ENCODE measurements at places on chromosomes 6 and 20.

DNA sequence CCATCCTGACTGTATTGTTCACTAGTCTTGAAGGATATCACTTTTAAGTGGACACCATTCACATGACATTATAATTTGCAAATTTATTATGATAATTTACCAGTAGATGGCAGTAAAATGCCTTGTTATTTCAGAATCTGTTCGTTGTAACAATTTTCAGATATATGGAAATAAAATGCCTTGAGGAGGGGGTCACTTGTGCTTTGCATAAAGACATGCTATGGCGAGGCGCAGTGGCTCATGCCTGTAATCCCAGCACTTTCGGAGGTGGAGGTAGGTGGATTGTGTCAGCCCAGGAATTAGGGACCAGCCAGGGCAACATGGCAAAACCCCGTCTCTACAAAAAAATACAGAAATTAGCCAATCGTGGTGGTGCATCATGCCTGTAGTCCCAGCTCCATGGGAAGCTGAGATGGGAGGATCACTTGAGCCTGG is 9.0 kb upstream of the NCOA6 start:
- no peak for DNase-seq

DNA sequence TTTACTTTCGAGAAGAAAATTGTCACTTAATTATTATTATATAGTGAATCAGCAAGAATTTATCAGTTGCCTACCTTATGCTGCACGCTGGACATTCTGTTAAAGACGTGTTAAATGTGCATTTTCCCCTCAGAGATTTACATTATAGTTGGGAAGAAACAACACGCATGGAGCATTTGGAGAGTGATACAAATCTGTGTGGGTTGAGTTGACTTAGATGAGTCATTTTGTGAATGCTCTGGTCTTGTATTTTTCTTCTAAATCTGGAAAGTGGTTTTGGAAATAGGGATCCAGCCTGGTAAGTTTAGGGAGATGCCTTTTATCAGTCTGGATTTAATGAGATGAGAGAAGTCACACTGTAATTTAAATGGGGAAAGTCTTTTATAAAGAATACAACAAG is 24.0 kb upstream of the SMIM26 start:
- no peak for DNase-seq

- no peak for DNase-seq
Measured at GRCh38 chr6:12381587-12381986, 91.4 kb downstream of the EDN1 start.

DNA sequence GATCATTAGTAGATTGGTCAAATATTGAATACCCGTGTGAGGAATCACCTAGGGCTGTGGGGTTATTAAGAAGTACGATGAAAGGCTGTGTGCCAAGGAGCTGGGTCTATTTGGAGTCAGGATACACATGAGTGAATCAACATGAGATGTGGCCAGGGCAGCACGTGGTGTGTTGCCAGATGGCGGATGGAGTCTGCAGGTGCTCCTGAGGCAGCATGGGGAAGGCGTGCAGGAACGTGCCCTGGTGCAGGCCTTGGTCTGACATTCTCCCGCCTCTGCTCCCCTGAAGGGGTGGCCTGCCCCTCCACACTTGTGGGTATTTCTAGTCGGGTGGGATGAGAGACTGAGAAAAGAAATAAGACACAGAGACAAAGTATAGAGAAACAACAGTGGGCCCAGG is 39.0 kb upstream of the SLC22A1 start:
- DNase-seq = no peak

- no peak for DNase-seq
Measured at GRCh38 chr20:49460916-49461315, 21.6 kb downstream of the KCNB1 start.

GRCh38 chr6:165662749-165663376 is at the start of gene PDE10A:
PDE10A (minus strand) TSS chr6:165663241; CDS start chr6:165662811, 430 bp downstream.
- DNase-seq = no peak
